Stomach (tissue), 19 donors: ENCODE measurements at places on chromosomes 5 and 9. TPM values are rescaled to one million over a fixed set of nuclear protein-coding genes. Genes with fewer than 3 reads are reported as not detected.

DNA sequence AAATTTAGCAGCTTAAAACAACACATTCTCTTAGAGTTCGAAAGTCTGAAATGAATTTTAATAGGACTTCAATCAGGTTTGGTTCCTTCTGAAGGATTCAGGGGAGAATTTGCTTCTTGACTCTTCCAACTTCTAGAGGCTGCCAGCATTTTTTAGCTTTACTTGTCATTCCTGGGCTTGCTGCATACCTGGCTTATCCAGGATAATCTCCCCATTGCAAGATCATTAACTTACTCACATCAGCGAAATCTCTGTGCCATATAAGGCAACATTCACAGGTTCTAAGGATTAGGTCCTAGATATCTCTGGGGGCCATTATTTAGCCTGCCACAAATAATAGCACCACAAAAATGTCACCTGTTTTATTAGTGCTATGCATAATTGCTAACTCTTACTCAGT lies 46.2 kb upstream of the PCSK5 start:
- no peak for DNase-seq

DNA sequence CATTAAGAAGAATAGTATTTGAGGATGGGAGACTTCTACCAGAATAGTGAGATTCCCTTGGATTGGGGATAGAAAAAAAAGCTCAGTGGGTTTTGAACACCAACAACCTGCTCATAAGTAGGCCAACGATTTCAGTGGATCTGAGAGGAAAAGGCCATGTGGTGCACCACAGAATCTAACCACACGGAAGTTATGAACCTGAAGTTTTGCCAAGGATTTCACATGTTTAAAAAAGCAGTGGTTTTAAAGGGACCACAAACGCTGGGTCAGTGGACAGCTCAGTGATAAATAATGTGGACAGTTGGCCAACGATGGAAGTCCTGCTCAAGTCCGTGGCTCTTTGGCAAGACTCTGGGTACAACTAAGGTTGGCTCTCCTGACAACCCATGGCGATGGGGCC lies 107.2 kb upstream of the TXNDC8 start:
- no peak for DNase-seq

GRCh38 chr9:131851414-131851813 lies 111.5 kb upstream of the RAPGEF1 start:
- DNase-seq = no peak

DNA sequence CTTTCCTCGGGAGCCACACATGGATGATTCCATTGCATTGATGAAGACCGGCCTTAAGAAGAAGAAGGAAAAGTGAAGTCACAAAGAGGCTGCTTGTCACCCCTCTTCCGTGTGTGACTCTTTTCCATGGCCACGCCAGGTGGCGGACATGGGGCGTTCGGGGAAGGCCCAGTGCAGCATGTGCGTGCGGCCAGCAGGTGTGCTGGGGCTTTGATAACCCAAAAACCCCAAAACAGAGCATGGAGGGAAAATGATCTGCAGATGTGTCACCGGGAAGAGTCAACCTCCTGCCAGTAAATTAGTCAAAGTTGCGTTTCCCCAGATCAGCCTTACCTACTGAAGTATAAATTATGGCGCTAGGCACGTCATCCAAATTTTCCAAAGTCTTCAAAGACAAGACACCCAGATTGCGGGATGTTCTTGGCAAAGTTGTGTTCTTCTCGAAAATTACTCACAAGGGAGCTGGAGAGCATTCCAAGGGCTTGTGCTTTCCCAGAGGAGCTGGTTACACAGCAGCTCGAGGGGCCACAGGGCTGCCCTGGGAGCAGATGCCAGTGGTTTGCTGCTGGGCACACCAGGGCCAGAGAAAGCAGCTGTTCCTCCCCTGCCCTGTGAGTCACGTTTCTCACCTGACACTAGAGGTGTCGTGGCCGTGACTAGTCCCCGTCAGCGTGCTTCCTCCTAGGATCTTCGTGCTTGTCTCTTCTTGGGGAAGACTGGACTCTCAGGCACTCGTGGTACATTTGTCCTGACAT lies 53.9 kb downstream of the IRX2 start:
- DNase-seq = no peak

DNA sequence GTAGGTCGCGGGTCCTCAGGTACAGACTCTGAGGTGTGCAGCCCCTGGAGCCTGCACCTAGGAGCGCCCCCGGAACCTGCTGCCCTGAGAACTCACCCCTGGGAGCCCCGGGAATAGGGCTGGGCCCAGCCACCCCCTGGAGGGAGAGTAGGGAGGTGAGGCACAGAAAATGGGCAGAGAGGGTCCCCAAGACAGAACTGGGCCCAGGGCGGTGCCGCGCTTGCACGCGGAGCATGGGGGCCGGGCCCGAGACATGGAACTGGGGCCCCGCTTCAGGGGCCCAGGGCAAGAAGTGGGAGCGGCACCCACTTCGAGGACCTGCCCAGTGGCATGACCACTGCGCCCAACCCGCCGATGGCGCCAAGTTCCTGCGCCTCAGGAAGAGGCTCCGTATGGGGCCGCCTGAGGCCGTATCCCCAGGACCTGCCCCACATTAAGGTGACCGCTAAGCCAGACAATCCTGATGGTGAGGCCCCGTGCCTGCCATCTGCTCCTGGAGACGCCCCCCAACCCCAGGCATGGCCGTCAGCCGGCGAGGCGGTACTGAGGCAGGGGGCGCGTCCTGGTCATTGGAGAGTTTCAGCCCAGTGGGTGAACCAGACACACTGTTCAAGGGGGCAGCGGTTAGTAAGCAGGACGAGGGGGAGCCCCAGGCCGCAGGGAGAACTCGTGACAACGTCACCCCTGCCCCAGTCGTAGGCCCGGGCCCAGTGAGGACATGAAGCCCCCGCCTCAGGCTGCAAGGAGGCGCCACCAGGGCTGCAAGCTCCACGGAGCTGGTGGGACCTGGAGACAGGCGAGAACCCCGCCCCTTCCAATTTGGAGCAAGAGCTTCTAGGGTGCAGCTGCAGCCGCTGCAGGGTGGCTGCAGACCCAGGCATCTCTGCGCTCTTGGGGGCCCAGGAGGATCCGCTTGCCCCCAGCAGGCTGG lies 89.5 kb upstream of the PUM3 start:
- no peak for DNase-seq

- DNase-seq = no peak
Observed at GRCh38 chr5:68408345-68408871, 192.9 kb downstream of the PIK3R1 start.

DNA sequence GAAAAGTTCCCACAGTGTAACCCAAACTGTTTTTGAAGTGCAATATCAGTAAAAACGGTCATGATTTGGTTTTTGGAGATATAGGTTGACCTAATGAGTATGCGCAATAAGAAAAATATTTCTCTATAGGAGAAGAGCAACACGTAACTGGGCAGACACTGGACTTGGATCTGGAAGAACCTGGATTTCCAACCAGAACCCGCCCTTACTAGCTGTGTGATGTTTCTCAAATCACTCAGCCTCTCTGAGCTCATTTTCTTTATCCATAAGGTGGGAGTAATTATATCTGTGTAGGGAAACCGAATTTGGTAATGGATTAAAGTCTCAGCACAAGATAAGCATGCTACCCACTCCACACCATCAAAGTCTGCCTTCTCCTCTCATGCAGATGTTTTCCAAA lies 169.1 kb downstream of the COL23A1 start:
- no peak for DNase-seq

DNA sequence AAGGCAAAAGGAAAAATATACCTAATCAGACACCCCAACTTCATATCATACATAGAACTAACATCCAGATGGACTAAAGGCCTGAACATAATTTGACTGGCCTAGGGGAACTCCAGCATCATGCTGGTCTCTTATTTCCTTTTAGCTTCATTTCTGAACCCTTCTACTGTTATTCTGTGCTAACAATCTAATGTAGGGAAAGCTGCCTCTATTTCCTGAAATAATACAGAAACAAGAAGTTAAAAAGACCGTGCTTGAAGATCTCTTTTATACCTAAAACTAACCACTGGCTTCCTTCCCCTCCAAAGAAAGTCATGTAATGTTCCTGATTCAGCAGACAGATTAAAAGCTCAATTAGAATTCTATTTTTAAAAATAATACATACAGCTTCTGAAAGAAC lies 36.7 kb downstream of the LPAR1 start:
- no peak for DNase-seq

- DNase-seq = no peak
Observed at GRCh38 chr5:34833976-34834793, 4.8 kb upstream of the TTC23L start.

DNA sequence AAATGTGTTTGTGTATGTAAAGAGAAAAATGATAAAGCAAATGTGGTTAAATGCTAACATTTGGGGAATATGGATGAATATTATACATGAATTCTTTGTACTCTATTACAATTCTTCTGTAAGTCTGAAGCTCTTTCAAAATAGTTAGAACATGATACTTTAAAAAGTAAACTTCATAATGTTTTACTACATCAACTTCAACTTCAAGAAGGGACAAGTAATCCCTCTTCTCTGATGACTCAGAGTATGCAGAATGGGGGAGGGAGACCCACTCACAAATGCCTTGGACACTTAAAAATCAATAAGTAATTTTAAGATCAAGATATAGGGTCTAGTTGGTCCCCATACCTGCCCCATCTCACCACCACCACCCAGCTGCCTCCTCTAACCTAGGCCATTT lies 162.4 kb downstream of the ESM1 start:
- no peak for DNase-seq

DNA sequence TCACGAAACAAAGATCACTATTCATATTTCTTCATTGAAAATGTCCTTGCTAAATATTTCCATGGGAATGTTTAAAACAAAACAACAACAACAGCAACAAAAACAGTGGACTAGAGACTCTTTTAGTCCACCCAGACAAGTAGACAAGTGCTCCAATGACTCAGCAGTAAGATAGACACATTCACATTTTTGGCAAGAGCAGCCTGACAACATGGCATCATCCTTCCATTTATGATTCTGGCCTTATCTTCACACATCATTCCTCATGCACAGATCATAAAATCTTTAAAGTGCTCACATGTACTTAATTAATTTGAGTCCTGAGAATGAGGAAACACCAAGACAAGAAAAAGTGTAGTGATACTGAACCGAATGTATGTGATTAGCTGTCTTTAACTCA lies 132.6 kb upstream of the PDE4D start:
- DNase-seq = no peak

DNA sequence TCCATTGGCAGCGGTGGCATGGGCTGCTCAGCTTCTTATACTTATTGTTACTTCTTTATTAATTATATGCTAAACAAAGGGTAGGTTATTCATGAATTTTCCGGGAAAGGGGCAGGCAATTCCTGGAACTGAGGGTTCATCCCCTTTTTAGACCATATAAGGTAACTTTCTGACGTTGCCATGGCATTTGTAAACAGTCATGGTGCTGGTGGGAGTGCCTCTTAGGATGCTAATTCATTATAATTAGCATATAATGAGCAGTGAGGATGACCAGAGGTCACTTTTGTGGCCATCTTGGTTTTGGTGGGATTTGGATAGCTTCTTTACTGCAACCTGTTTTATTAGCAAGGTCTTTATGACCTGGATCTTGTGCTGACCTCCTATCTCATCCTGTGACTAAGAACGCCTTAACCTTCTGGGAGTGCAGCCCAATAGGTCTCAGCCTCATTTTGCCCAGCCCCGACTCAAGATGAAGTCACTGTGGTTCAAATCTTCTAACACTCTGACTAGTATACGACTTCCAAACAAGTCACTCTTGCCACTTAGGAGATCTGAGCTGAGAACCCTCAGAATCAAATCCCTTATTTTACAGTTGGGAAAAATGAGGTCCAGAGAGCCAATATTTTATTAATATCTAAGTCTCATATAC lies 237.5 kb downstream of the TRIM32 start:
- DNase-seq = no peak

DNA sequence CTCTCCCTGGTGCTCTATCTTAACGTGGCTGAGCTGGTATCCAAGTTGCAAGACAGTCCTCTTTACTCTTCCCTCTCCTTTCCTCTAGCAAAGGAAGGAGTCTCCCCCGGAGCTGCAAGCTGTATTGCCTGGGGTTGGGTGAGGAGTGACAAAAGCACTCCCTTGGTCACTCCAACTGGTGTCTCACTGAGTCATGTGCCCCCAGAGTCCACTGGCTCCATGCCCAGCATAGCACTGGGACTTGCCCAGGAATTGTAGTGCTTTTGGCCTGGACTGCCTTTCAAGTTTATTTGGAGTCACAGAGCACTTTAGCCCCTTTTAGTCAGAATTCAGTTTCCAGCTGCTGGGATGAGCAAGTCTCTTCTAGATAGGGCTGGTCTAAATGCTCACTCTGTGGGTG lies 82.6 kb upstream of the FST start:
- DNase-seq = no peak

GRCh38 chr5:91010090-91010489 lies 373.0 kb downstream of the ARRDC3 start:
- DNase-seq = no peak

GRCh38 chr9:93092251-93092991 lies 3.6 kb upstream of the CARD19 start:
- DNase-seq = no peak

GRCh38 chr9:115665519-115665918 lies 488.1 kb upstream of the PAPPA start:
- DNase-seq = no peak

GRCh38 chr5:91469517-91470165 lies 86.5 kb upstream of the ARRDC3 start:
- no peak for DNase-seq

DNA sequence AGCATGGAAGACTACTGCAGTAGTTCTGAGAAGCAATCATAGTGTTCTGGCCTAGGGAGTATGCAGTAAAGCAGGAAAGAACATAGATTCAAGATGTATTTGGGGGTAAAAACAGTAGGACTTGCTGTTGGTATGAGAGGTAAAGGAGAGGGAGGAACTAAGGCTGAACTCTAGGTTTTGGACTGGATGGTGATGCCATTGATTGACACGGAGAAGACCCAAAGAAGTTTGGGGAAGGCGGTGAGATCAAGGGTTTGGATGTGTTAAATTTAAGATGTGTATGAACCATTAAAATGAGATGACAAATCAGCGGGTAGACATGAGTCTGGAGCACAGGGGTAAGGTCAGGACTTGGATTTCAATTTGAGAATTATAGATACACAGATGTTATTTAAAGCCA lies 2.0 kb upstream of the CDC37L1 start:
- no peak for DNase-seq

Gene BARHL1
- total RNA-seq = not detected

Gene ZDHHC11
- total RNA-seq = 2.6 TPM

Gene DNAH5
- total RNA-seq = 12.5 TPM

Gene IFNA13
- total RNA-seq = not detected

Gene FAM221B
- not detected for total RNA-seq

Gene SHOC1
- total RNA-seq = 0.18 TPM

Gene SLC1A1
- total RNA-seq = 7.3 TPM
